Dorsolateral prefrontal cortex (tissue), 122 donors: ENCODE measurements at places on chromosomes 6 and 20. TPM values are rescaled to one million over a fixed set of nuclear protein-coding genes. Genes with fewer than 3 reads are reported as not detected.

The OPRM1 gene
- total RNA-seq, result 27.9 TPM

The SPAG4 gene
- 4.4 TPM for total RNA-seq

The PRSS35 gene
- 2.5 TPM for total RNA-seq

The GRIK2 gene
- 93.2 TPM for total RNA-seq

The HSPA1L gene
- 7.8 TPM for total RNA-seq

The INSM1 gene
- 3.2 TPM for total RNA-seq

The CCM2L gene
- 4.2 TPM for total RNA-seq

The PPP1R14C gene
- 10.6 TPM for total RNA-seq

The LHFPL5 gene
- 9.5 TPM for total RNA-seq

The HM13 gene
- 107 TPM for total RNA-seq

The C6orf15 gene
- not detected for total RNA-seq

The CYP21A2 gene
- total RNA-seq, result 1.7 TPM

The PACRG gene
- total RNA-seq, result 11.7 TPM

The ME1 gene
- 22.8 TPM for total RNA-seq

The SYCP2 gene
- 7.2 TPM for total RNA-seq

The SRMS gene
- total RNA-seq, result not detected

The PNLDC1 gene
- 3.7 TPM for total RNA-seq

The MEI4 gene
- total RNA-seq, result 0.19 TPM

The SMIM8 gene
- total RNA-seq, result 25.5 TPM

The GJA1 gene
- 64.1 TPM for total RNA-seq

The DHX35 gene
- total RNA-seq, result 14.1 TPM

The ADGRF4 gene
- total RNA-seq, result 0.13 TPM

The SYCP2L gene
- 15.3 TPM for total RNA-seq

The KHDC1L gene
- total RNA-seq, result 1.7 TPM

The PRRT1 gene
- total RNA-seq, result 74.8 TPM

The MLIP gene
- total RNA-seq, result 53.4 TPM

The ACSS2 gene
- 46.1 TPM for total RNA-seq

The UBE2C gene
- not detected for total RNA-seq

The DPPA5 gene
- total RNA-seq, result not detected

The XKR7 gene
- total RNA-seq, result 4.3 TPM

The PCMT1 gene
- 213 TPM for total RNA-seq

The ARMH2 gene
- not detected for total RNA-seq

The MACROD2 gene
- 32.2 TPM for total RNA-seq

The GCNT2 gene
- total RNA-seq, result 2.5 TPM

The DAAM2 gene
- total RNA-seq, result 147 TPM

The KIAA1755 gene
- total RNA-seq, result 76.1 TPM

The TRMT6 gene
- 9.5 TPM for total RNA-seq

The SYNDIG1 gene
- total RNA-seq, result 48.6 TPM

The UBE2J1 gene
- total RNA-seq, result 23.0 TPM

The TNXB gene
- 23.8 TPM for total RNA-seq

The CFAP61 gene
- total RNA-seq, result 14.5 TPM

The HLA-DPA1 gene
- 84.5 TPM for total RNA-seq

The SIGLEC1 gene
- 2.4 TPM for total RNA-seq

The OSBPL2 gene
- total RNA-seq, result 76.6 TPM

The GZF1 gene
- total RNA-seq, result 26.9 TPM
